ENCODE measurements at places on chromosomes 12 and 14.
A peak's percentile ranks its signal among the peaks of the same experiment; 100 is the strongest.

GRCh38 chr14:89025561-89026236 lies 201.2 kb downstream of the TTC8 start:
- DNase-seq = no peak

DNA sequence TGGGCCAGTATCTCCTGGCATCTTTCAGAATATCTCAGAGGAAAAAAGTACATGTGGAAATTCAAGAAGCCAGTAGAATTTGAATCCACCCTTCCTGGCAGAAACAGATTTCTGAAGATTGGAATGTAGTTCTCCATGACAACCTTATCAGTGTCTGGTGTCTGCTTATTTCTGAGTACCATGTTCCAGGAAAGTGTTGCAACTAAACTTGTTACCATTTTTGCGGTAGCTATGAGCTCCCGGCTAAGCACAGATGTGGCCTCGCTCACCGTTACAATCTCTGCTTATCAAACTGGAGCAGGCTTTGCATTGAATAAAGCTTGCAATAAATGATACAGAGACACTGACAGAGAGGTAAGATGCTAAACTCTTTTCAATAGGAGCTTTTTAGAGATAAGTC lies 13.0 kb upstream of the ITPR2 start:
- DNase-seq = no peak

- DNase-seq = no peak
Observed at GRCh38 chr14:65095633-65096205, 6.6 kb downstream of the MAX start.

DNA sequence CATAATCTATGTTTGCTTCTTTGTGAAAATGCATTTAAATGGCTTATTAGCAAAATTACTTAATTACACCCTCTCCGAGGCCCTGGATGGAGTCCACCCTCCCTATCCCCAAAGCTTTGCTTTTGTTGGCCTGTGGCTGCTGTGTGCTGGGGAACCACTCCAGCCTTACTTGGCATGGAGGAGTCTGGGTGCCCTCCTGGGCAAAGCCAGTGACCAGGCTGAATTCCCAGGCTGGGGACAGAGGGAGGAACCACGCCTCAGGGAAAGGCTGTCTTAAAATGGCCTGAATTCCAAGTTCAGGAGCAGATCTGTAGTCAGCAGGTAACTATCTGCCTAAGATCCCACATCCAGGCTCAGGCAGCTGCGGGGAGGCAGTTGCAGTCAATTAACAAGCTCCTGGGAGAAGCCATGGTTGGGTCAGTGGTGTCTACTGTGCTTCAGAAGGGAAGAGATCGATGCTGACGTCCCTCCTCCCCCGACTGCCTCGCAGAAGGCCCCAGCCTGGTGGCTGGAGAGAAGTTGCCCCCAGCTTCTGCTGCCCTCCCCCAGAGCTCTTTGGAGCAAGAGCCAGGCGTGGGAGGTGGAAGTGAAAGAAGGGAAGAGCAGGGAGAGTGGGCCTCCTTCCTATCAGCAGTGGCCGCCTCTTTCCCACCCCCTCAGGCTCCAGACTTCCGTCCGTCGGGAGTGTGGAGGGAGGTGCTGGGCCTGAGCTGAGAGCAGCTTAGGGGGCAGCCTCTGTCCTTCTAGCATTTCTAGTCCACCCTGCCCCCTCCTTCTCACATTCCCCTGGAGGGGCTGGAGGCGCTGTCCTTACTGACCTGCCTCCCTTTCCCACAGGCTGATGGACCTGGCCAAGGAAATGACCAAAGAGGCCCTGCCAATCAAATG lies 11.3 kb downstream of the VASH1 start:
- DNase-seq = no peak

DNA sequence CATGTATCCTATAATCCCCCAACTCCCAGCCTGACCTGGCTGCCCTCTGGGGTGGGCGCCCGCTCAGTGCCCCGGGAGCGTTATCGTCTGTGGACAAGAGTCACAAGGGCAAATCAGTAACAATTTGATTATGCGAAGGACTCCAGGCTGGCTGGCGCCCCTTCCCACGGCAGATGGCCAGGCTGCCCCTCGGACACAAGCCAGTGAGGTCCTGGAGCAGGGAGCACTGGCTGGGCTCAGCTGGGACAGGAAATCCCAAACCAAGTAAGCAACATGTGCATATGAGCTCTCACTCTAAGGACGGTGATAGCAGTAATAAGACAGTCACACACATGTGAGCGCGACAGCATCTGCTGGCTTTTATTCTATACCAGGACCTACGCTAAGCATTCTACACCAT lies 59.3 kb upstream of the FAM222A start:
- DNase-seq = no peak

- DNase-seq = no peak
Observed at GRCh38 chr12:95151821-95152220, 65.4 kb downstream of the FGD6 start.

DNA sequence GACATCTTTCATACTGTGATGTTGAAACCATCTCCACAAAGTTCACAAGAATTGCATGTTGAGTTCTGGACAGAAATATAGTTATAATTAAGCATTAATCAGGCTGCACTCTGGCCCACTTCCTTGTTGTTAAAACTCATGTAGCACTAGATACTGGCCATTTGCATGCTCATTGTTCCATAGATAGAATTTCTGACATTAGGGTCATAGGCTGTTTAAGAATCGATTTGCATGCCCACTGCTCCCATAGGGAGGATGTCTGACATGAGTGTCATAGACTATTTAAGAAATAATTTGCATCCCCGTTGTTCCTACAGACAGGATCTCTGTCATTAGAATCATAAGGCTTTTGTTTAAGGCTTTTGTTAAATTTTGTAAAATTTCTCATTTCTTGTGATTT lies 50.2 kb downstream of the MYF5 start:
- no peak for DNase-seq

GRCh38 chr14:56423544-56423943 lies 156.1 kb upstream of the TMEM260 start:
- no peak for DNase-seq

- DNase-seq = no peak
Observed at GRCh38 chr12:109421355-109422087, 55.6 kb downstream of the KCTD10 start.

GRCh38 chr12:105742567-105742874 lies 396.2 kb downstream of the NUAK1 start:
- DNase-seq = no peak

DNA sequence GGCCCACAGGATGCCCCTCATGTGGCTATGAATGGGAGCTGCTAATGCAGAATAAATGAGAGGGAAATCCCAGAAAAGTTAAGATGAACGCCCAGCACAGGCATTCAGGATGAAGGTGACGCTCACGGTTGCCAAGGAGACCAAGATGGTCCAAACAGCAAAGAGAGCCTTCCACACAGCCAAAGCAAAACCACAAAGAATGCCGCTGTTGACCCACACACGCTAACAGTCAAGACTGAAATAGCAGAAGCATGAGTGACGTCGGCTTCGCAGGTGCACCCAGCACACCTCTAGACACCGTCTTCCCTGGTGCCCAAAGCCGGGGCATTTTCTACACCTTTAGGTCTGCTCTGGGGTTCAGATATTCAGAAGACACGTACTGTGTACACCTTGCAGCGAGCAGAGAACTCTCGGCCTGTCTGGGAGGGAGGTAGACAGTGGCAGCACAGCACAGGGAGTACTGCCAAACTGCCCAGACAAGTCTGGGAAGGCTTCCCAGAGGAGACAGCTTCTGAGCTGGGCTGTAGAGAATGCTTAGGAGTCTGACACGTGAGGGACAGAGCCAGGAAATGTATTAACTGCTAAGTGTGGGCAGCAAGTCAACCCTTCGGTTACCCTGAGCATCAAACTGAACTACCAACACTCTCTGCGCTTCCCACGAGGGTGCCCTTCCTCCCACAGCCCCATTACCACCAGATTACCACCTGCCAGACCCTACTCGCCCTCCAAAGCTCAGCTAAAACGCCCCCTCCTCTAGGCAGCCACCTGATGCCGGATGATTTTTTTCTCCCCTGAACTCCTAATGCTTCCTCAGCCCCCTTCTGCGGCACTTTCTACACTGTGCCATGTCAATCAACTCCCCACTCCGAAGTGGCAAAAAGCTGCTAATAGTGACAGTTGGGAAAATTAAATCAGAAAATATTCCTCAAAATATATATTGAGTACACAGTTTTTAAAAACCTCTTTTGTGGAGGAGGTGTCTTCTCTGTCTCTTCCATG lies 50.1 kb downstream of the CCDC88C start:
- no peak for DNase-seq

- DNase-seq = no peak
Observed at GRCh38 chr12:127925971-127926370, 341.0 kb upstream of the TMEM132C start.

GRCh38 chr14:105204931-105205672 lies 24.0 kb upstream of the NUDT14 start:
- DNase-seq = no peak

- DNase-seq = no peak
Observed at GRCh38 chr12:122374707-122375106, 47.8 kb downstream of the CLIP1 start.

GRCh38 chr12:28350502-28350901 lies 160.2 kb downstream of the CCDC91 start:
- no peak for DNase-seq

DNA sequence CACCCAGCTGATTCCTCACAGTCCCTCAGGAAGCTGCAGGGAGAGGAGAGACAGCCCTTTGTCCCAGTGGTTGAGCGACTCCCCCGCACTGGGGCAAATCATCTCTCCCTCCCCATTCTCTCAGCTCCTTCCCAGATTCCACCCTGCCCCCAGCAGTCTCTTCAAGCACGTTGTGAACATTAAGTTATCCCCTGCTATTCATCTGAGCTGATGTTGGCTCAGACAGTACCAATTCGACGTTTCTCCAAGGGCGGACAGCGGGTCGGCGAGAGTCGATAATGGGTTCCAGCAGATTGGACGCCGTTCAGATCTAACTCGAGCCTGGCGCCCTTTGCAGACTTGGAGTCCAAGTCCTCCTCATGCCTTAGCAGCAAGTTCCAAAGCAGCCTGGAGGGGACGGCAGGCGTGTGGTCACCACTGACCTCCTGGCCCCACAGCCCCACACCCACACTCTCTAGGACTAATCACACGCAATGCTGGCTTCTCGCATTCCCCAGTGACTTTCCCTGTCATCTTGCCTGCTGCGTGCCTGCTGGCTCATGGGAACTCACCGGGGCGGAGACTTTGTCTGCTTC lies 245.9 kb downstream of the CHST11 start:
- DNase-seq = no peak

DNA sequence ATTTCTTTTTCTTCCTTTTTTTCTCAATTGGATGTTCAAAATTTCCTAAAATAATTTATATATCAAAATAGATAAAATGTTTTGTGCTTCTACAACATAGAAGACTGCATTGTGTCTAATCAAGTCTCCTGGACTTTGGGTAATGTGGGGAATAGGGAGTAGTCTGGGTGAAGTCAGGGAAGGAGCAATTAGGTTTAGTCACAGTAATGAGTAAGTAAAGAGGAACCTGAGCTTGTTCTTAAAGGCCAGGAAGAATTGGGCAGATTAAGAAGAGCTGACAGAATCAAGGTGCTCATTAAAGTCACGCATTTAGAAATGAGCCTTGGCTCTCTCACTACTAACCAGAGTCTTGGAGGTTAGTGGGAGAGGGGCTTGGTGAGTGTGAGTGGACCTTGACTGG lies 233.3 kb upstream of the SSTR1 start:
- DNase-seq = no peak

- DNase-seq = no peak
Observed at GRCh38 chr14:104900639-104901512, 23.8 kb upstream of the PLD4 start.

DNA sequence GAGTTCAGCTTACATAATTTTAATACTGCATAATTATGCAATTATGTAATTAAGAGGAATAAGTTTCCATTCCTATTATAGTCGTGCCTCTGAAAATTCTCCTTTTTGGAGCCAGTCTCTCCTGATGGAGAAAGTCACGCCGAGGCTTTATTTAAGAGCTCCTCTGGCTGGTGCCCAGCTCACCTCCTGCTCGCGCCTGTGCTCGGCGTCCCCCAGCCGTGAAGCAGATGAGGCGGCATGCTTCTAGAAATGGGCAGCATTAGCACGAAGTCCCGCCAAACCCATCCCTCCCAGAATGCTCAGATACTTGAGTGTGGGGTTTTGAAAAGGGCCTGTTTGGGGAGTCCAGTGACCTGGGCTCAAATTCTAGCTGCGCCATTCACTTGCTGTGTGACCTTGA lies 153.0 kb downstream of the PHETA1 start:
- no peak for DNase-seq

- no peak for DNase-seq
Observed at GRCh38 chr12:91778938-91779400, 366.7 kb downstream of the BTG1 start.

- DNase-seq = no peak
Observed at GRCh38 chr12:53300187-53300586, 692 bp downstream of the MYG1 start.

DNA sequence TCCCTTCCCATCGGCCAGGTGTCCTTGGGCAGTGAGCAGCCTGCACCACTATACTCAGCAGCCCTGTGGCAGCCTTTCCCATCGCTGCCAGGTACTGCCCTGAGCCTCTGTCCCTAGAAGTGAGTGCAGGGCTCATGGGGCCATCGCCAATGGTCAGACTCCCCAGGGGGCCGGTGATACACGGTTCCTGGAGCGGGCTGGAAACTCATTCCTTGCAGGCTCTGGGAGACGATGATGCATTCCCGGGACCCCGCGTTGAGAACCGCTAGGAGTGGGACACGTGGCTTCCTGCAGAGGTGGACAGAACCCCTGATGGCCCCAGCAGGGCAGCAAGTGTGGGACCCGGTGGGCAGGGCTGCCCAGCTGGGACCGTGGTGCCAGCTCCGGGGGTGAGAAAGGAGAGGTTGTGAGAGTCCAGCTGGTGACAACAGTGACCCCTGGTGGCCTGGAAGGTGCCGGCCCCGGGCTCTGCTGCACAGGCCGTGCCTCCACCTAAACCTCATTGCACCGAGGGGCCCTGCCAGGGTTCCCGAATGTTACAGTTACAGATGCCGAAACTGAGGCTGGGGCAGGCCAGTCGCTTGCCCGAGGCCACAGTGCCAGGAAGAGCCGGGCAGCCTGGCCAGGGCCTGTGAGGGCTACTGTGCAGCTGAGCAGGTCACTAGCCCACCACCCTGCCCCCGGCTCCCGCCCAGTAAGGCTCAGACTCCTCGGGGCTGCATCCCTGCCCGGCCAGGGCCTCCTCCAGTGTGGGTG lies 33.8 kb downstream of the FBRSL1 start:
- DNase-seq = peak; percentile 47

- DNase-seq = no peak
Observed at GRCh38 chr14:77805706-77806105, 5.8 kb downstream of the ADCK1 start.

DNA sequence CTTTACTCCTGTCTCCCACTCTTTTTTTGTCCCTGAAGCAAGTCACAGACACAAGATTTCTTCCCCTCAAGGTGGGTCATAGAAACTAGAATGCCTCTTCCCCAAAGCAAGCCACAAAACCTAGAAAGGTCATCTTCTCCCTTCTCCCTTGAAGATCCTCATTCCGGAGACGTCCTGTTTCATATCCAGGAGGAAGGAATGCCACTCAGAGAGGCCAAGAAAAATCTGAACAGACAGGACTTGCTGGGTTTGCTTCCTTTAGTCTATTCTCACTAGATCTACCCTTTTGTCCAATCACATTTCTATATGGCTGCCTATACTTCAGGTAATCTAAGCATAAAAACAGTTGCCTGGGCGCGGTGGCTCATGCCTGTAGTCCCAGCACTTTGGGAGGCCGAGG lies 23.7 kb downstream of the SLC6A15 start:
- DNase-seq = no peak
